Stimulated activated CD4-positive, alpha-beta T cell treated with anti-CD3 and anti-CD28 coated beads, Interleukin-4, amount 100 ng/mL, for 1 hour (primary cell): ENCODE measurements at places on chromosomes 2 and 18.
A peak's percentile ranks its signal among the peaks of the same experiment; 100 is the strongest.

DNA sequence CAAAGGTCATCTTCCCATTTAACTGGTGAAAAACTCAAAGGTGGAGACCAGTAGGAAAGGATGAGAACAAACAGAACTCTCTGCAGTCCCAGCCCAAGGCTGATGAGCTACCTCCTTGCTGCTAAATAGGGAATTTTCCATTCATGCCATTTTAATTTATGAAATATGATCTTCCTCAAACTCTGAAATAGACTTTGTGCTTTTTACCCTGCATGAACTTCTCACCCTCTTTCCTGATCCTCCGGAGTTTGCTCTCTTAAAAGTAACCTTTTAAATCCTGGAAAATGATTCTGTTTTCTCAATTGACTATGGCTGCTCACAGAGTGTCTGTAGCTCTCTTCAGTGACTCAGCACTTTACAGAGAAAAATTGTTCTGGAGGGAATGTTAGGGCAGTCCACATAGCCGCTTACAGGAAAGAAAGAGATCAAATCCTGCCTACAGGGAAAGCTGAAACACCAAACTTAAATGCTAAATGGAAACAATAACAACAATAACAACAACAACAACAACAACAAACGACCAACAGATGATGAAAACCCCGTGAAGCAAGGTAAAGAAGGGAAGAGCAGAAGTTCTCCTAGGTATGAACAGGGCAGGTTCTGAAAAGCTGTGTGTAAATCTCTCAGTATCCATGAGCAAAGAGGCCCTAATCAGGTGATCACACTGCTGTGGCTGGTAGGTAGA lies 79.8 kb upstream of the SESTD1 start:
- no peak for DNase-seq

DNA sequence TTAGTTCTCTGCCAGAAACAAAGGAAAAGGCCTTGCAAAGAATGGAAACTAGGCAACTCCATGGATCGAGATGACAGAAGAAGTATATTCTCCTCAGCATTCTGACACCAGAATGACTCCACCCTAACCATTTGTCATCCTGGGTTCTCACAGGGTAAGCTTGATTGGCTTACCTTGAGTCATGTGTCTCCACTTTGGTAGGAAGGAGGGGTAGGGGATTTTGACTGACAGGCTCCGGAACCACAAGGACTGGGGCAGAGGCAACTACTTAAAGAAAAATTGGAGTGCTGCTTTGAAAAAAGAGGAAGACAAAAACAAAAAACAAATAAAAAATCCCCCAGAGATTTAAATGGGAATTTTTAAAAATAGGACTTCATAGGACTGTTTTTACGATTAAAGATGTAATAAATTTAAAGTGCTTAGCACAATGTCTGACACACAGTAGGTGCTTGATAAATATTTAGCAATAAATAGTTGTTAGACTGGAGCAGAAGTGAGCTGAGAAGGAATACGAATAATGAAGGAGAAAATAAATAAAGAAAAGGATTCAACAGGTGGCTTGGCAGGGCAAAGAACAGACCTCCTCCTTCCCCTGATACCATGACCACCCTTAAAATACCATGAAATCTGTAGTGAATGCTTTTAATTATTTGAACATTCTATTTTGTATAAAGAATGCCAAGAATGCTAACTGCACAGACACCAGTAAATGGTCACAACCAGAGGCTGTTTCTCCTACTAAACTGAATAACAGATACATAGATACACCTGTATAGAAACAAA lies 230.2 kb downstream of the CDCA7 start:
- DNase-seq = no peak

DNA sequence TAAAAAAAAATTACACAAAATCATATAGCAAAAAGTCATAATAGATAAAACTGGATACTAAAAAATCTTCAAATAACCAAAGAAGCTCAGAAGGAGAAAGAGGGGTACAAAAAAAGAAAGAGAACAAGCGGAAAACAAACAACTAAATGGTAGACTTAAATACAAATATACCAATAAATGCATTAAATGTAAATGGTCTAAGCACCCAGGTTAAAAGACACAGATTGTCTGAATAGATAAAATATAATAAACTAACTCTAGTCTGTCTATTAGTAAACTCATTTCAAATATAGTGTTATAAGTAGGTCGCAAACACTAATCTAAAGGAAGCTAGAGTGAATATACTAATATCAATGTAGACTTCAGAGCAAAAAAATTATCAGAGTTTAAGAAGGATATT lies 357.4 kb downstream of the METTL4 start:
- no peak for DNase-seq

GRCh38 chr18:22840606-22841144 lies 92.5 kb upstream of the RBBP8 start:
- DNase-seq = no peak

GRCh38 chr2:201205515-201205849 lies 22.5 kb downstream of the CASP10 start:
- no peak for DNase-seq

- DNase-seq = no peak
Measured at GRCh38 chr2:241003830-241004564, 5.6 kb downstream of the SNED1 start.

GRCh38 chr2:2950403-2950952 lies 427.1 kb downstream of the EIPR1 start:
- DNase-seq = no peak

- no peak for DNase-seq
Measured at GRCh38 chr2:157447031-157447430, 3.1 kb upstream of the CYTIP start.

- DNase-seq = no peak
Measured at GRCh38 chr2:210964141-210964764, 407.9 kb downstream of the CPS1 start.

GRCh38 chr18:58345875-58346274 lies 283.0 kb downstream of the ALPK2 start:
- no peak for DNase-seq

DNA sequence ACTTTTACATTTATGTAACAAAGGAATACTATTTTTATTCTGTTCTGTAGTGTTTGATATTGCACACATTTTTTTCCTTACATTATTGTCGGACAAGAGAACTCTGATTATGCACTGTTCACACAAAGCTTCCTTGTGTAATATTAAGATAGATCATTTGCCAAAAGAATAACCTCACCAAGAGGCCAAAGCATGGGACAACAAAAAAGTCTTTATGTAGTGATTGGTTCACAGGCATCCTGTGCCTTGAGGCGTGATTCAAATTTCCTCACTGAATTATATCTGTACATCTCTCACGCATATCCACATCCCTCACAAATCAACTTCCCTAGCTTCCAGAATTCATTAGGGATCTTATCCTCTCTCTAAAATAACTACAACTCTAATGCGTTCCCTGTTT lies 642.7 kb downstream of the NR4A2 start:
- no peak for DNase-seq

GRCh38 chr2:145524836-145525235 lies 1004.9 kb upstream of the ZEB2 start:
- DNase-seq = no peak

- no peak for DNase-seq
Measured at GRCh38 chr2:37784071-37784758, 112.8 kb upstream of the CDC42EP3 start.

DNA sequence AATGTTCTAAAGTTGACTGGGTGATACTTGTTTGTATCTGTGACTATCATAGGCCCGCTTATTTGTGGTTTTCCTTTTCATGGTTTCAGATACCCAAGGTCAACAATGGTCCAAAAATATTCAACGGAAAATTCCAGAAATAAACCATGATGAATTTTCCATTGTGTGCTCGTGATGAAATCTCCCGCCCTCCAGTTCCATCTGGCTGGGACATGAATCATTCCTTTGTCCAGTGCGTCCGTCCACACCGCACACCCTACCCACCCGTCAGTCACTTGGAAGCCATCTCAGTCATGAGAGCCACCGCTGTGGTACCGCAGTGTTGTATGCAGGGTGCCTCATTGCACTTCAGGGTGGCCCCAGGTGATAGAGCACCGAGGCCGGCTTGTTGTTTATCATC lies 268.2 kb upstream of the PXDN start:
- no peak for DNase-seq

- no peak for DNase-seq
Measured at GRCh38 chr2:714005-714741, 37.0 kb upstream of the TMEM18 start.

DNA sequence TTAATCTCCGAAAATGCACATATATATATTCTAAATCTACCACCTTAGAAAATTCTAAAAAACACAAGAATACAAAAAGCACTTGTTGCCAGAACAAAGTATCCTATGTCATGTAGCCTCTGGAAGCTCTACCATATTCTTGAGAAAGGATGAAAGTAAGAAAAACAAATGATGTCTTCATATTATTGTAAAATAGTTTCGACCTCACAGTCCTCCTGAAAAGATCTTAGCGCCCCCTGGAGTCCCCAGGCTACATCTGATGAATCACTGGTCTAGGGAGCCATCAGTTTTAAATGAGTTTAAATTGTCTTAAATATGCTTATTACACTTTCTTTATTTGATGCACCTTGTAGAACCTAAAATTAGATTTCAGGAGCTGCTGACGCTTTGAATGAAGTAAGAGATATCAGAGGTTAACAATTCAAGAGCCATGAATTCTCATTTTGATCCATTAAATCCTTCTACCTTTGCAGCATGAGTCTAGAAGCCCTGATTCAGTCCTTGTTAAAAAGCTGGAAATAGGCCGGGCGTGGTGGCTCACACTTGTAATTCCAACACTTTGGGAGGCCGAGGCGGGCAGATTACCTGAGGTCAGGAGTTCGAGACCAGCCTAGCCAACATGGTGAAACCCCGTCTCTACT lies 138.8 kb downstream of the MCFD2 start:
- peak; percentile 42 for DNase-seq

DNA sequence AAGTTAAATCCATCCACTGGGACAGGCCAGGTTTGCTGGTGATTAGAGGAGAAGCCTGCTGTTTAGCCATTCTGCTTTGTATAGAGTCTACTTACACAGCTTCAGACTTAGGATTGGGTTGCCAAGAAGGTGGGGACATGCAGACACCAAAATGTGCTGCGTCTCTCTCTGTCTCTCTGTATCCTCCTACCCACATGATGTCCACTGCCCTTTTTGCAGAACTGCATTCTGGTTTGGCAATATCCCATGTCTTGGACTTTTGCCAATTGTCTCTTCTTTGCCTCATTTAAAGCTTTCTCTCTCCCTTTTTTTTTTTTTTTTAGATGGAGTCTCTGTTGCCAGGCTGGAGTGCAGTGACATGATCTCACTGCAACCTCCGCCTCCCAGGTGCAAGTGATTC lies 261.1 kb upstream of the FN1 start:
- DNase-seq = no peak

DNA sequence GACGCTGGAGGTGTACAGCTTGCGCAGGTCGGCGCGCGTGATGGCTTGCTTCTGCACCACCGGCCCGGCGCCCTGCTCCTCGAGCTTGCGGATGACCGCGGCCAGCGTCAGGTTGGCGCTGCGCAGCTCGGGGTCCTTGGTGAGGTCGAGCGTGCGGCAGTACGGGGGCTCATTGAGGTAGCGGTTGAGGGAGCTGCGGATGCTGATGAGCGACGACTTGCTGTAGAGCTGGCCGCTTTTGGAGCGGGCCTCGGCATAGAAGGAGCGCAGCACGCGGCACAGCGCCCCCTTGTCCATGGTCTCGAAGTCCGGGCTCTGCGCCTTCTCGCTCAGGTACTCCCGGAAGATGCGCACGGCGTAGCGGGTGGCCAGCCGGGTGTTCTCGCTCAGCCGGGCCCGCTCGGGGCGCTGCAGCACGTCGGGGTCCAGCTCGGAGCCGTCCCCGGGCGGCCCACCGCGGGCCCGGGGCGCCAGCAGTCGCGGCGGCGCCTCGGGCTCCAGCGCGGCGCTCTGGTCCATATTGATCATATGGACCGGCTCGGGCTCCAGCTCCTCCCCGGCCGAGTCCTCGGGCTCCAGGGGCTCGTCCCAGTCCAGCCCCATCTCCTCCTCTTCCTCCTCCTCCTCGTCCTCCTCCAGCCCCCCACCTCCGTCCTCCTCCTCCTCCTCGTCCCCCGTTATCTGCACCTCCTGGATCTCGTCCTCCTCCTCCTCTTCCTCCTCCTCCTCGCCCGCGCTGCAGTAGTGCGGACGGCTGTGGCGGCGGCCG lies 523 bp downstream of the KCTD1 start:
- DNase-seq = peak; percentile 61

DNA sequence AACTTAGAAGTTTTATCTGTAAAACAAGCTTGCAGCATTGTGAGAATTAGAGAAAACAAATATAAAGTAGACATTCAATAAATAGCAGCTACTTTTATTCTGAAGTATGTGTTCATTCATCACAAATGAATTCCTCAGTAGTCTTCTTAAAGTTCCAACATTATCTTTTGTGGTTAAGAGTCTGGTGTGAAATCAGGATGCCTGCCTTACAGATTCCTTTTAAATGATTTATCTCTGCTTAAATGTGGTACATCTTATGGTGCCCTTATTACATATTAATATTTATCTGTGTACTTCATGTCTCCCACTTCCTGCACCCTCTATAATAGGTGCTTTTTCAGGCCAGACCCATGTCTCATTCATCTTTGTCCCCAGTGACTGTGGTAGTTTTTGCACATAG lies 595.0 kb downstream of the STK39 start:
- no peak for DNase-seq

- DNase-seq = no peak
Measured at GRCh38 chr2:176292608-176293007, 23.4 kb downstream of the MTX2 start.

DNA sequence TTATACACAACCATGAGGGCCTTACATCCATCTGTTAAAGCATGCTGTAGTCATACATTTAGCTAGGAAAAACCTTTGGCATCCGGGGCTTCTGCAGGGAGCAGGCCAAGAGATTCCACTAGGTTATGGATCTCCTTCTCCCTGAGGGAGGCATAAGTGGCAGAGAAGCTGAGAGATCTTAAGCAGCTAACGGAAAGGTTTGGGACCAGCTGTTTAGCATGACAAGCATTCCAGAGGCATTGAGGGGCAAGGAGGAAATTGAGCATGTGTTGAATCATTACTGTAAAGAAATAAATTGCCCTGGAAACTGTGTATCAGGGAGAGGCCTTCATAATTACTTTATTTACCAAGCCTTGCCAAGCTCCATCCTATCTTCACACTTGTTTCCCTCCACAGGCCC lies 643.1 kb downstream of the CNTNAP5 start:
- DNase-seq = no peak

DNA sequence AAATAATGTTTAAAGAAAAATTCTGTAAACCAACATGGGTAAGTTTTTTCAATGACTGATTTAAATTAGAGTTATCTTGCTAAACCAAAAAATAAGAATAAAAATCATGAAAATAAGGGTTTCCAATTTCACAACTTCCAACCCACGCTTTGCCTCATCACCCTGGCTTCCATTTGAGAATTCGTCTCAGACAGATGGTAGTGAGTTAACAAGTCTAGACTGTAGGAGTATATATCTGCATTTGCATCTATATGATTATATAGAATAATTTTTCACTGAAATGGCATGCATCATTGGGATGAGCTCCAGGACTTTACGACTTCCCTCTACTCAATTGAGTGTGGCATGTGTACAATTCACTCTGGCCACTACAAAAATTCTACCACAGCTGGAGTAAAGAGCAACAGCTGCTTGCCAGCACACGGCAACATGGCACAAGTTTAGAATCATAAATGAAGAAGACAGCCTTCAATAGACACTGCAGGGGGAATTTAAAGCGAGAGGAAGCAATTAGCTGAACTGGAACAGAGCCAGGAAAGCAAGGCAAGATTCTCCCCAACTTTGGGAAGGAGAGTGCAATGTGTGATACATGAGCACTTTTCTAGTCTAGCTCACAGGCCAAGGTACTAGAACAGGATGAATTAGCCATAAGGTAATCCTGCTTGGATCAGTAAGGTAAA lies 1673.5 kb upstream of the CELF4 start:
- no peak for DNase-seq
